ENCODE measurements at places on chromosomes 12 and 14.

DNA sequence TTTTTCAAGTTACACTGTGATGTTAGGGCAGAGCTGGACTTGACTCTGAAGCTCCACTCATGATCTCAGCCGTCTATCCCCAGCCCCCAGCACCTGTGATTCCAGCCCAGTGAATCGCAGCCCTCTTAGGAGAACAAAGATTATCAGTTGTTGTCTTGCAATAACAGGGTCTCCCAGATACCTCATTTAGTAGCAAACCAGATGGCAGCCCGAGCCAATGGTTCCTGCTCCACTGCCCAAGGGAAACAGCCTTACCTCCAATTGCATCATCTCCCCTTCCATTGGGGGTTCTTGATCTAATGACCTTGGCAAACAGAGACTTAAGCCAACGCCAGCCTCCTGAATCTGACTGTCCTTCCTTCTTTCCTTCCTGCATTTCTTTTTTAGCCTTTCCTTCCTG, 371.2 kb downstream of the BCL11B start:
- no peak for DNase-seq

- DNase-seq: peak; percentile 87
These were observed 57.2 kb upstream of the GNPNAT1 start for GRCh38 chr14:52848626-52849025.

GRCh38 chr12:128729628-128730121, 94.1 kb downstream of the SLC15A4 start:
- DNase-seq: peak; percentile 9

DNA sequence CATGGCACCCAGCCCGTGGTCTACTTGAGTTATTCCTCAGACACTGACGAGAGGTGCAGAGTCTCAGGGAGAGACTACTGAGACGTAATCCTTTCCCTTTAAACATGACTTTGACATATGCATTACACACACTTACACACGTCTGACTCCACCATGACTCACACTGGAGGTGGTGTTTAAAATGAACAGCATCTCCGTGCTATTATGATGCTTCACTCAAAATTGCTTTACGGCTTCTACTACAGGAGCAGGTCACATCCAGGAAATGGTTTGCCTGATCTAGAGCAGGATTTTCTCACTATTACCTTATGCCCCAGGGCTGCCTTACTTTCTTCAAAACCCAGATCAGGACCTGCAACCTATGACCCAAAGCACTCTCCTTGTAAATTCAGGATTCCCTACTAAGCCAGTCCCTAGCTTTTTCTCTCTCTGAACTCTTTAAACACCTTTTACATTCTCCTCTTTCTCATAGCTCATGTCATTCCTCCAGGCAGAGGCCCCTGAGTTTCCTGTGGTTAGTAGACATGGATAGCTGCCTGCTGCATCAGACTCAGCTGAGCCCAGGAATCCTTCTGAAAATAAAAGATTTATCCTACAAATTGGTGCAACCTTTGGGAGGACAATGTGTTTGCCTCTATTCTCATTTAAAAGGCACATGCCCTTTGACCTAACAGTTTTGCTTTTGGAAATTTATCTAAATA, 31.2 kb downstream of the TMCC3 start:
- no peak for DNase-seq

GRCh38 chr12:69524331-69524630, 54.1 kb downstream of the FRS2 start:
- no peak for DNase-seq

DNA sequence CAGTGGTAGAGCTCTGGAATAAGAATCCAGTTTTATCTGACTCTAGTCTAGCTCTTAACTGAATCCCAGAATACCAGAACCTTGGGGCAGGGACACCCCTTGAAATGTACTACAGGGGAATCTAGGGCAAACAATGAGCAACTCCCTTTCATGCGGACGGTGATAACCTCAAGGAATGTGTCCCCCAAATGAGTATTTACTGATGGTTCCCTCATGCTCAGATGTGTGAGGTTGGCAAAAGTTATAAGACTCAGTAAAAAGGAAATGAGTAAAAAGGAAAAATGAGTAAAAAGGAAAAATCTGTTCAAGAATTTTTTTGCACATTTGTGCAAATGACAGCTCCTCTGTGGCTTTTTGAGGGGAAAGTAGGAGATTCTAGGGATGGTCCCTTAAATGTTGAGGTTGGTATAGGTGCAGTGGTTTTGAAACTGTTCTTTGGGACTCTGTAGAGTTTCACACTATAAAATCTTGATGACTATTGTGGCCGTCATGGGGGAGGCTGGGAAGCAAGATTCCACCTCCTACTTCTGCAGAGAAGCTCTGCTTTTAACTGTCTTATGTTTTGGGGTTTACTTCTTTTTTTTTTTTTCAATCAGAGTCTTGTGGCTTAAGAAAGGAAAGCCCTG, 58.6 kb downstream of the NRXN3 start:
- no peak for DNase-seq

DNA sequence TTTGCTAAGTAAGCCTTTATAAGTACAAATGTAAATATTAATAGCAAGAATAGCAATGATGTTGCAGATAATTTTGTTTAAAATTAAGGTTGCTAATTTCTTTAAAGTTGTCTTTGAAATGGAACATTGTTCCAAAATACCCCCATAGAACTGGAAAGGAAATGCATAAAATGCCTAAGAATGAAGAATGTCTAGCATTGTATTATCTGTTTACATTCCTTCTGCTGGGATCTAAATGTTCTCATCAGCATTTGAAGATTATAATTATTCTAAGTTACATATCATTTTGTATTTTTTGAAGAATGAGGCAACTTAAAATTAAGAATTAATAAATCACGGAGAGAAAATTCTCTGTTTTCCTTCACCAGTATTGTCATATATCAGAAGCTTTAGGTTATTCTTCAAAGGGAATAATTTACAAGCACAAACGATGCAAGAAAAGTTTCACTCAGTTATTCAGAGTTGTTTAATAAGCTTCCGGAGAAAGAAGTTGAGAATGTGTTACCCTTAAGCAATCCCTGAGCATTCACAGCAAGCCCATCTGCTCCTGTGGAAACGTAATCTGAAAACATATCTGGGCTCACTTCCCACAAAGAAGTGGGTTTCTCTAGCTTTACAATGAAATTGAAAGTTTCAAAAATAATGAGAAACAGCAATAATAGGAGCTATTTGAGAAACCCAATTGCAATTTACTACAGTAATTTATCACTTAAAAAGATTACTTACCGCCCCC, 21.3 kb downstream of the SLC6A15 start:
- peak; percentile 17 for DNase-seq

- DNase-seq: peak; percentile 97
These were observed 5.9 kb downstream of the KLHL33 start for GRCh38 chr14:20429801-20430669.

GRCh38 chr12:23290627-23291330, 658.7 kb downstream of the SOX5 start:
- DNase-seq: no peak

- no peak for DNase-seq
These were observed 250.6 kb downstream of the AEBP2 start for GRCh38 chr12:19689801-19690472.

GRCh38 chr14:60225265-60225664, 23.8 kb upstream of the PPM1A start:
- no peak for DNase-seq

DNA sequence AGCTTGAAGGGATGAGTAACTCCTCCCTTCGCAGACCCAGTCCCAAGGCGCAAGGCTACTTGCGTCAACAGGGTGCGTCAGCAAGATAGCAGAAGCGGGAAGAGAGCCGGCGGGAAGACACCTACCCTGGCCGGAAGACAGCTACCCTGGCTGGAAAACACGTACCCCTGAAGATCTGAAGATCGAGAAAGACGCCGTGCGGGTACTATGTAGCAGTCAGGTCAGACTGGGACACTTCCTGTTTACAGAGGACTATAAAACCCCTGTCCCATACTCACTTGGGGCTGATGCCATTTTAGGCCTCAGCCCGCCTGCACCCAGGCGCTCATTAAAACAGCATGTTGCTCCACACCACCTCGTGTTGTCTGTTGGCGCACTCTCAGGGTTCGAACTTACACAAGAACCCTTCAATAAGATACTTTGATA, 80.9 kb downstream of the ABCD2 start:
- DNase-seq: no peak

- no peak for DNase-seq
These were observed 169.8 kb downstream of the GPHN start for GRCh38 chr14:66677780-66678179.

DNA sequence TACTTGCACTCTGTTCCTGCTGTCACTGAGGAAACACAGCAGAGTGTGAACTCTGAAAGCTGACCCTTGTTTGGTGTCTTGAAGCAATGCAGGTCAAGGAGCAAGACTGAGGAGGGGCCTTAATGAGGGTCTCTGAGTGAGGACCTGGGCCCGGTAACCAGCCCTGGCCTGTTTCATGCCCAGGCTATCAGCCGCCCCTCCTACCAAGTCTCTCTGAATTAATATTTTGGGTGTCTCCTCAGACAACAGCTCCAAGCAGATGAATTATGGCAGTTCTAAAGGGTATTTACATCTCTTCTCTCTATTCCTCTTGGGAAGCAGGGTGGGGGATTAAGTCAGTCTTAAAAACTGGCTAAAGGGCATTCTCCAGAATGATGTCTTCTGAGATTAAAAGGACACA, 394.5 kb downstream of the ZFP36L1 start:
- no peak for DNase-seq

GRCh38 chr14:23622990-23623389, 13.2 kb upstream of the DHRS2 start:
- DNase-seq: no peak

DNA sequence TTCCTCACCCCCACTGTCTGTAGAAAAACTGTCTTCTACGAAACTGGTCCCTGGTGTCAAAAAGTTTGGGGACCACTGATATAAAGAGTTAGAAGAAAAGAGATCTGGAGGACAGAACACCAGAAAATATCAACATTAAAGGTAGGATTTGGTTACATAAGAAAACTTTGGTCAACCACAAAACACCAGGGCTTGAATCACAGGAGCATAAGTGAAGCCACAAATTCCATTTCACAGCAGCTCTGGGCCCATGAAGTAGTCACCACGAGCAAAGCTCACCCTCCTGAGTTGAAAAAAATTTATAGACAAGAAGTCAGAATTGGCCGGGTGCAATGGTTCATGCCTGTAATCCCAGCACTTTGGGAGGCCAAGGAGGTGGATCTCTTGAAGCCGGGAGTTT, 19.4 kb downstream of the RALGAPA1 start:
- DNase-seq: no peak

GRCh38 chr12:122820838-122821271, 14.4 kb upstream of the HIP1R start:
- no peak for DNase-seq

- no peak for DNase-seq
These were observed 234.4 kb upstream of the SRRM4 start for GRCh38 chr12:118746960-118747359.

- DNase-seq: peak; percentile 68
These were observed 100.7 kb downstream of the LRRK2 start for GRCh38 chr12:40325349-40325960.

DNA sequence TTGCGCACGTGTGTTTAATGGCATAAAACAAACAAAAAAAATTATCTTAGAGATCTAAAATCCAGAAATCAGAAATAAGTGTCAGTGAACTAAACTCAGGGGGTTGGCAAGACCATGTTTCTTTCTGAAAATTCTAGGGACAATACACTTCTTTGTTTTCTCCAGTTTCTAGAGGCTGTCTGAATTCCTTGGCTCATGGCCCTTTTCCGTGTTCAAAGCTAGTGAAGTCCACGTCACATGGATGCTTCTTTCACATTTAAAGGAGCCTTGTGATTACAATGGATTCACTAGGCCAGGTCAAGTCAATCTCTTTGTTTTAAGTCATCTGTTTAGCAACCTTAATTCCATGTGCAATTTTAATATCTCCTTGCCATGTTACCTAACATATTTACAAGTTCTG, 22.4 kb downstream of the SLCO1B3 start:
- no peak for DNase-seq

- DNase-seq: peak; percentile 91
These were observed 2.1 kb upstream of the EIF4B start for GRCh38 chr12:53004178-53004577.

GRCh38 chr14:51596488-51597117, 55.1 kb upstream of the FRMD6 start:
- DNase-seq: no peak

DNA sequence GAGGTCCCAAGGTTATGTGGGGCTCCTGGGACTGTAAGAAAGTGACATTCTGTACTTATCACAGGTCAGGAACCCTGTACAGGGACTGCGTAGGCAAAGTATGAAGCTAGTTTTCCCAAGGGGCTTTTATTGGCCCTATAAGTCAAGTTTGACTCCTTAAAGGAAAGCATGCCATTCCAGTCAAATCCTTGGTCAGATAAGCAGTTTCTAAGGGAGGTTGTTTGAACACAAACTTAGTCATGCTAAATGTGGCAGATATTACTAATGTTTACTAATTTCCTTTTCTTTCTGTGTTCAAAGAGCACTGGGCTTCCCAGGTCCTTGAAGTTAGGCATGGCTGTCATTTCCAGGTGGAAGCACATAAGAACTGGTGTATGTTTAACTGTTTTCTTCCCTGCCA, 472.4 kb downstream of the ATP23 start:
- DNase-seq: no peak

DNA sequence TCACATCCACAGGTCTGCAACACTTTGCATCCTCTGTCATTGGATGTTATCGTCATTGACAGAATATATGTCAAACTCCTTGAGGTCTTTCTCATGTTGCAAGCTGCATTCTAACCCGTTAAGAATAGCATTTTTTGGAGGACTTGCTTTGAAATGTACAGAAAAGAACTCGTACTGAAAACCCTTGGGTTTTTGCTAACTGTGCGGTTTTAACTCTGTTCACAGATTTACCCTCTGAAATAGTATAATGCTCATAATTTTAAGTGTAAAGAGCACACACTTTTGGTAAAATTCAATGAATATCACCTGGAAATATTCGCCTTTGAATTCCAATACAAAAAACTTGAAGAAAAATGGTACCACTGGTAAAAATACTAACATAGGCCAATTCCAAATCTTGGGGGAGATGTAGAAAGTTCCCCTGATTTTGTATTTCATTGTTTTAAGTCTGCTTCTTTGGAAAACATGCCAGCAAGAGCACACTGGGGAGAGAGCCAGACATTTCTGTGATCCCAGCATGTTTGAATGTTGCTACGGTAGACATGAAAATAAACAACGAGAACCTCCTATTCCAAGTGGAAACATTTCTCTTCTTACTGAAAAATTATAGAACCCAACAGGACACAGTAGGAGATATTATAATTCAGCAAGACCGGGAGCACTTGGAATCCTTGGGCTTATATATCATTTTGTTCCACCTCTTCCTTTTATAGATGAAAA, 446.0 kb downstream of the AEBP2 start:
- no peak for DNase-seq

DNA sequence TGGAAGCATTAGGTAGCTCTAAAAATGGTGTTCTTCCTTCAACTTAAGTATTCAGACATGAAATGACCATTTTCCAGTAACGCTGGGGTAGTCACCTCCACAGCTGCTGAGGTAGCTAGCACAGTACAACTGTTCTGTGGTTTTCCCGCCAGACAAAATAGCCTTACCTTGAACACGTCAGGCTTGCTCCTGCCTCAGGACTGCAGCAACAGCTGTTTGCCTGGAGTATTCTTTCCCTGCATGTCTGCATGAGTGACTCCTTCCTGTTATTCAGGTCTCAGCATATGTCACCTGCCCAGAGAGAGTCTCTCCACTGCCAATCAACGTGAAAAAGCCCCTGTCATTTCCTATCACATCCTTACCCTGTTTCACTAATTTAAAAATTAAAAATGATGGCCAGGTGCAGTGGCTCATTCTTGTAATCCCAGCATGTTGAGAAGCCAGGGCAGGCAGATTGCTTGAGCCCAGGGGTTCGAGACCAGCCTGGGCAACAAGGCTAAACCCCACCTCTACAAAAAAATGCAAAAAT, 37.9 kb downstream of the WDR89 start:
- peak; percentile 24 for DNase-seq

GRCh38 chr14:74618078-74618952, 6.3 kb upstream of the LTBP2 start:
- DNase-seq: peak; percentile 49

- peak; percentile 96 for DNase-seq
These were observed 73.4 kb downstream of the PPM1H start for GRCh38 chr12:62861586-62861985.
